ENCODE measurements at places on chromosomes 13 and 19. TPM values are rescaled to one million over a fixed set of nuclear protein-coding genes. Genes with fewer than 3 reads are reported as not detected.

DNA sequence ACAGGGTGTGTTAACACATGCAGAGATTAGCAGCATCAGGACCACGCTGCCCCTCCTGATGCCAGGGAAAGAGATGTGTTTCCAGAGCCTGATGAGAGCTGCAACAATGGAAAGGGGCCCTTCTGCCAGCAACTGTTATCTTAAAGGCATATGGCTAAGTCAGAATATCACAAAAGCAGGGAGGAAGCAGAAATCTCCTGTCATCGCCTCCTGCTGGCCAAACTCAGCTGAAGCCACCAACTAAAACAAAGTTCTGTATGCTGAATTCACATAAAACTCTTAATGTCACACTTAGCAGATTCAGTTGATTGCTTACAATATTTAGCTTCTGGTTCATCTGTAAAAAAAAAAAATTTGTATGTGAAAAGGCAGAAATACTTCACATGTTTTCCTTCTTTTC, 178.2 kb downstream of the GPC5 start:
- no peak for DNase-seq

The PRRG2 gene
- under 0.01 TPM for total RNA-seq

DNA sequence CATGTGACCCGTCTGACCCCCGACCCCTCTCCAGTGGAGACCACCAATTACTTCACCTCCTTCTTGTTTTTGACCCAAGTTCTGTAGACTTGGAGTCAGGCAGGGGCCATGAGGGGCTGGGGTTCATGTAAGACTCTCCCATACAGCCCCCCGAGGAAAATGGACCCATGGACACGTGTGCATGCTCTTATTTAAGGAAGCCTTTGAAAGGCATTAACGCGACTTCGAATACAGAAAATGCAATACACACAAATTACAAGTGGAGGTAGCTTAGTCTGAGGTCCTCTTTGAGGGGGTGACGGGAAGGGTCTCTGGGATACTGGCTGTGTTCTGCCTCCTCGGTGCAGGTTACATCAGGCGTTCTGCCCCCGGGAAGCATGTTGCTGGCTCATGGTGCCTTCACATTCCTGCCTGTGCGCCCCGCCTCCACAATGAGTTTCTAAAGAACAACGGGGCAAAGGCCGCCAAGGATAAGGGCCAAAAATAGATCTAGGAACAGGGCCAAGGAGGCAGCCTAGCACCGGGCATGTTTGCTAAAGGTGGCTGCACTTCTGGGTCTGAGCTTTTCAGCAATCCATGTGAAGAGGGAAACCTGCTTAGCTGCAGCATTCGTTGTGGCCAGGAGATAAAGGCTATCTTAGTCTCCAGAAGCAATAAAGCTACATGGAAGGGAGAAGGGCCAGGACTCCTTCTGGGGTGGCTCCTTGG, 54.5 kb downstream of the RAB20 start:
- peak; percentile 89 for DNase-seq

- no peak for DNase-seq
These were observed 7.1 kb upstream of the IGFL3 start for GRCh38 chr19:46131485-46132143.

GRCh38 chr13:79457390-79457789, 23.6 kb upstream of the NDFIP2 start:
- no peak for DNase-seq
